Right ventricle myocardium superior (tissue), 1 donor: ENCODE measurements at places on chromosomes 7 and 10. TPM values are rescaled to one million over a fixed set of nuclear protein-coding genes. Genes with fewer than 3 reads are reported as not detected.

GRCh38 chr10:129645487-129645886, 178.4 kb downstream of the MGMT start:
- no peak for DNase-seq

DNA sequence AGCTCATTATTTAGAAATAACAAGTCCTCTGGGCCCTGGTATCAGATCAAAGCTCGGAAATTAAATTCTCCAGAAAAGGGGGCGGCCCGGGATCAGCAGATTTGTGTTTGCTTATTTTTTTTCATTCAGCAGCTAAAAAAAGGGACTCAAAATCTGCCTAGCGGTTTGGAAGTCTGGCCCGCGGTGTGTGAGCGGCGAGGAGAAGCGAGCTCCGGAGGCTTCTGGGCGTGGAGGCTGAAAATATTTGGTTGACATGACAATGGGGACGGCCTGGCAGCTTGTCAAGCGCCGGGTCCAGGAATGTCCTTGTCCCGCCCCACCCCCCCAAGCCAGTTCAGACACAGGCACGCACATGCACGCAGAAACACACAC, 43.4 kb downstream of the FOXL3 start:
- DNase-seq, result peak; percentile 89

DNA sequence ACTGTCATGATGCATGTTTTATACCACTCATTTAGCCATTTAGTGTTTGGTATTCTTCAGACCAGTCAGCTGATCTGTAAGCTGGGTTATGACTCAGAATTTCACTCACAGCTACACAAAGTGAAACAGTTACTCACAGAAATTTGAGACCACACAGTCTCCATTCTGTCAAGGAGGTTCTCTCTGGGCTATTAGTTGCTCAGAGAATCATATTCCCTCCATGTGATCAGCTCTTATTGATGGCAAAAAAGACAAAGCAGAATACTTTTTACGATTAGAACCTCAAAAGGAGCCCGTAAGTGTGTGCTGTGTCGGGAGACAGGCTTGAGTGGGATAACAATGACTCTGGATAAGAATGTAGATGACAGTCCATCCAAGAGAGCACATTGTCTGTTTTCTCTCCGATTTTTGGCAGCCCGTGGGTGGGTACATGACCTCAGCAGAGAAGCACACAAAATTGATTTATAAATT, 277.6 kb upstream of the SORCS1 start:
- DNase-seq, result no peak

DNA sequence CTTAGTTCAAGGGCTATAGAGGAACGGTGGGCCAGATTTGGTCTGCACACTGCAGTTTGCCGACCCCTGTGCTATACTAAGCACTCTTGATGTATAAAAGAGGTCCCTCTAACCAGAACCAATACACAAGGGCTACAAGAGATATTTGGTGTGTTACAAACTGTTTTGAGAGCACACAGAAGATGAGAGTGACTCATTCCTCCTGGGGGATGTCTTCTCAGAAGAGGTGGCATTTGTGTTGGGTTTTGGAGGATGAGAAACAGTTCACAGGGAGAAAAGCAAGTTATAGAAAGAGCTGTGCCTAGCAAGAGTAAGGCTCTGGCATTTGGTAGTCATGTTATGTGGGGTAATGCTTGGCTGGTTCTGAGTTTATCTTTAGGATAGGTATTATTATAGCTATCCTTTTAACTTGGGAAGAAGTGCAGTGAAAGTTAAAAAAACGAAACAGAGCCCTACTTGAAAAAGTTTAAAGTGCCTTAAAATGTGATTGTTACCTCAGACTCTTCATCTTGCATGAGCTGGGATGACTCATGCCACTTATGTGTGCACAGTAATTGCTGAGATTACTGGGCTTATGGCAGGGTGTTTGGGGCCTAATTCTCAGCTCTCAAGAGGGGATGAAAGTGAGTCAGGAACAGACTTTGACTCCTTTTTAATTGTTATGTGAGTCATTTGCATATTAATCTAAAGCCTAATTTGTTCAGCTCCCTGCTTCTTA, 160.4 kb downstream of the KIF20B start:
- DNase-seq, result no peak

- DNase-seq, result no peak
Measured at GRCh38 chr7:115113776-115114175, 191.9 kb downstream of the MDFIC start.

GRCh38 chr7:87148332-87148955, 3.8 kb upstream of the DMTF1 start:
- no peak for DNase-seq

- no peak for DNase-seq
Measured at GRCh38 chr10:33137356-33138005, 179.5 kb upstream of the ITGB1 start.

GRCh38 chr7:101624246-101625001, 4.7 kb downstream of the MYL10 start:
- no peak for DNase-seq

GRCh38 chr10:11528286-11528685, 83.2 kb downstream of the USP6NL start:
- DNase-seq, result no peak

DNA sequence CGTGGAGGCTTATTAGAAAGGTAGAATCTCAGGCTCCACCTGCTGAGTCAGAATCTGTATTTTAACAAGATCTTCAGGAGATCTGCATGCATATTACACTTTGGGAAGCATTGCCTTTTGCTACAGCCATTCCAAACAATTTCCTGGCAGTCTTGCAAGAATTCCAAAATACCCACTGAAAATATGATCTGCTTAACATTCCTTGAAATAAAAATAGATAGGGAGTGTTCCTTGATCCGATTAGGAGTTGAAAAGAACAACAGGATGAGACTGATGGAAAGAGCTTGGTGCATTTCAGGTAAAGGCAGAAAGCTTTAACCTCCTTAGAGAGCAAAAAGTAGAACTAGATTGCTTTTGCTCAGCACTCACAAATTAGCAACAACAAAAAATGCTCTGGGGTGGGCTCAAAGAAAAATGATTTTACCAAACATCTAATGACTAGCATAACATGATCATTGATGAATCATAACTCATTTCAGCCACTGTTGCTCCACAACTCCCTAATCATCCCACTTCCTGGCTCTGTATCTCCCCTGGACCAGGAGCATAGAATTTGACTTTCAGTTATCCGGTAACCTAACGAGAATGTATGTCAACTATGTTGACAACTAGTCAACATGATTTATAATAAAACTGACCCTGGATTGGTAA, 115.2 kb downstream of the RNLS start:
- DNase-seq, result no peak

DNA sequence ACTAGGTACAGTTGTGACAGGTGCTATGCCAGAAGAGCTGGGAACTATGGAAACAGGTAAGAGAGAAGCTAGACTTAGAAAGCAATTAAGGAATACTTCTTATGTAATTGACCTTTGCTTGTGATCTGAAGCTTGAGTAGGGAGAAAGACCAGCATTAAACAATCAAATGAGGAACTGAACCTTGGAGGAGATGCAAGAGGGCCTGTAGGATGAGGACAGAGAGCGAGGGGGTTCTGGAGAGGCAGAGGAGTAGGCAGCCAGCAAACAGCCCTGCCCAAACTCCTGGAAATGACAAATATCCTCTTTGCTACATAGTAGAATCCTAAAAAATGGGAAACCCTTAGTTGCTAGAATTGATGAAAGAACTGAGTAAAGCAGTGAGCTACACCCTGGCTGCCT, 41.6 kb upstream of the FAM204A start:
- DNase-seq, result no peak

GRCh38 chr10:114911052-114911711, 26.8 kb upstream of the TRUB1 start:
- DNase-seq, result no peak

GRCh38 chr7:136530831-136531230, 337.6 kb upstream of the CHRM2 start:
- no peak for DNase-seq

- no peak for DNase-seq
Measured at GRCh38 chr7:132498319-132498718, 78.0 kb downstream of the PLXNA4 start.

DNA sequence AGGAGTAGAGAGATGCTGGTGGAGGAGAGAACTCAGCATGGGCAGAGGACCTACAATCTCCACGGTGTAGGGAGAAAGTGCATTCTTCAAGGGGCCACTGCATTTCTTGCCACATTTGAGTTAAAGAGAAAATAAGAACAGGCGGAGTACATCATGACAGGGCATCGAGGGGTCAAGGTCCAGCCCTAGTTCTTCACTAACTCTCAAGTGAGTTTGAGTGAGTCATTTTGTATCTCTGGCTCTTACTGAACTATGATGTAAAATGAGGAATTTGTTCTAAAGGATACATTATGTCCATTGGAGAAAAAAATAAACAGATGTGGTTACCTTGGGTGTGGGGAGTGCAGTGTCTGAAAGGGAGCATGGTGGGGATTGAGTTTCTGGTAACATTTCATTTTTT, 182.9 kb downstream of the XPNPEP1 start:
- no peak for DNase-seq

GRCh38 chr7:44057849-44058758, 7.3 kb downstream of the PGAM2 start:
- DNase-seq, result no peak

GRCh38 chr10:116080553-116080952, 192.5 kb downstream of the GFRA1 start:
- no peak for DNase-seq

Gene HPS1
- total RNA-seq, result 25.6 TPM

Gene C7orf33
- not detected for total RNA-seq

Gene OR6V1
- not detected for total RNA-seq

Gene UPP1
- total RNA-seq, result 20.3 TPM
